Nucleus accumbens (tissue), 56 donors: ENCODE measurements at places on chromosomes 2 and 18.
A peak's percentile ranks its signal among the peaks of the same experiment; 100 is the strongest.

DNA sequence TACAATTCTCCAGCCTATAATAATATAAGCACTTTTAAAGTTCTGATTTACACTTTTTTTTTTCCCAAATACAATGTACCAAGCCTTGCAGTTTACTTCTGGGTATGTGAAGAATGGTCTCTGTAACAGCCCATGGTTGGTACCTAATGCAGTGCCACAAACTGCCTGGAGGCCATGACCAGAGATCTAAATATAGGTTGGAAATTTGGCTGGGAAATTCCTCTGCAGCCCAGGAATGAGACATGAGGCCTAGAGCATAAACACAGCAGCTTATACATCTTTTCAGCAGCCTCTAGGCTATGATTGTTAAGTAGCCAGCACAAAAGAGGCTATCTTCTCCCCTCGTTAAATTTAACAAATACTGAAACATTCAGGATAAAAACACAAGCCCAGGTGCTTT is 432.0 kb upstream of the FAM98A start:
- DNase-seq, result no peak

- DNase-seq, result no peak
These were observed 126.7 kb downstream of the GALNT3 start for GRCh38 chr2:165667375-165667774.

DNA sequence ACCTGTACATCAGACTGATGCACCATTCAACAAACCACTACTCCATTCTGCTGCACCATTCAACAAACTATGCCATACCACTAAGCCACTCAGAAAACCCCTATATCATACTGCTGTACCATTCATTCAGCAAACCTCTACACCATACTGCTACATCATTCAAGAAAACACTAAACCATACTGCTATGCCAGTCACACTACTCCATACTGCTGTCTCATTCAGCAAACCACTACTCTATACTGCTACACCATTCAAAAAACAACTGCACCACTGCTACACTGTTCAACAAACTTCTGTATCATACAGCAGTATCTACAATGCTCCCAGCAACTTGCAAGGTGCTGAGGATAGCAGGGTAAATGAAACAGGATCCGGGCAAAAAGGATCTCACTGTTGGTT is 12.9 kb upstream of the SLC1A4 start:
- no peak for DNase-seq

DNA sequence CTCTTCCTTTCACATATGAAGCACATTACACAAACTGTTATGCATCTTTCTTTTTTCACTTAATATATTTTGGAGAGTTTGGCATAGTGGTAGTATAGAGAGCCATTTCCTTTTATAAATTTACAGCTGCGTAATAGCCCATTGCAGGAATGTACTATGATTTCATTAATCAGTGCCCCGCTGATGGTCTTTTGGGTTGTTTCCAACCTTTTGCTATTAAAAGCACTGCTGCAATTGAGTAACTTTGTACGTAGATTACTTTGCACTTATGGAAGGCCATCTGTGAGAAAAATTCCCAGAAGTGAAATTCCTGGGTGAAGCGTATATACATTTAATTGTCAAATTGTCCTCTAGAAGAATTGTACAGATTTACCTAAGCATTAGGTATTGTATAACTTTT is 565.3 kb upstream of the ZNF804A start:
- no peak for DNase-seq

GRCh38 chr18:36329684-36330434 is 32.3 kb downstream of the FHOD3 start:
- DNase-seq, result no peak

GRCh38 chr2:197208841-197209240 is 101.7 kb downstream of the ANKRD44 start:
- DNase-seq, result no peak

DNA sequence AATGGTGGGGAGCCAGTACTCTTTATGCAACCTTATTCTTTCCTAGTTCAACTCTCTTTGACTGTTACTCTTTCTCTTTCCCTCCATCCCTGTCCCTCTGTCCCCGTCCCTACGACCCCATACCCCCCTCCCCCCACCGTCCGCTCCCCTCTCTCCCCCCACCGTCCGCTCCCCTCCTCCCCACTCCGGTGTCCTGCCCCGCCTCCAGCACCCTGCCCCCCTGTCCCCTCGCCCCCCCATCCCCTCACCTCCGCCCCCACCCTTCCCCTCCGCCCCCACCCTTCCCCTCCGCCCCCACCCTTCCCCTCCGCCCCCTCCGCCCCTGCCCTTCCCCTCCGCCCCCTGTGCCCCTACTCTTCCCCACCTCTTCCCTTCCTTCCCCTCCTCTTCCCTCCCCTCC is 128.4 kb downstream of the LPIN1 start:
- no peak for DNase-seq

- no peak for DNase-seq
These were observed 155.3 kb downstream of the PRKCE start for GRCh38 chr2:45806563-45807358.

DNA sequence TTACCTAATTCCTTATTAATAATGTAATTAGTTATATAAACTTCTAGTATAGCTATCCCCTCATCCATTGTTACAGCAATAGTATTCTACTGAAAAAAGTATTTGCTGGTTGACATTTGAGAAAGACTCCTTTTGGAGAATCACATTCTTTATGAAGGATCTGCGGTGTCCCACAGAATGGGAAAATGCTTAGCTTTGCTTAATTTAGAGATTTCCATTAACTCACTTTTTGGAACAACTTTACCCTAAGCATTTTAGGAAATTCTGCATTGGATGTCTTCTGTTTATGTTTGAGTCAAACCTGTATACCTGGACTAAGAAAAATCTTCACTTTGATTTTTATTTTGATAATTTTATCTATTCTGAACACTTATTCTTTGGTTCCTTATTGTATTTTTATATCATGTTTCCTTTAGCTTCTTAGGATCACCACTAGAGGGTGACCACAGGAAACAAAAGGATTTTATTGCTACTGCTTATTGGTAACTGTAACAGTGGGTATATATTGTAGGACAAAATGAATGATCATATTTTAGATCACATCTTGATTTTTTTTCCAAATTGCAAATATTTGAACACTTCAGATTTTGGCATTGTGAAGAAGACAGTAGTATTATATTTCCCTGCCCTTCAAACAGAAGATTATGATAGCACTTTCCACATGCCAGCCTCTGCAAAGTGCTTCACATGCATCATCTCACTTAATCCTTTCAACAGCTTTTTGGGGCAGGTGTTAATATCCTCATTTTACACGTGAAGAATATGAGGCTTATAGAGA is 79.6 kb downstream of the MIB1 start:
- DNase-seq, result no peak

- peak; percentile 7 for DNase-seq
These were observed 441.5 kb upstream of the POU3F3 start for GRCh38 chr2:104412384-104412783.

DNA sequence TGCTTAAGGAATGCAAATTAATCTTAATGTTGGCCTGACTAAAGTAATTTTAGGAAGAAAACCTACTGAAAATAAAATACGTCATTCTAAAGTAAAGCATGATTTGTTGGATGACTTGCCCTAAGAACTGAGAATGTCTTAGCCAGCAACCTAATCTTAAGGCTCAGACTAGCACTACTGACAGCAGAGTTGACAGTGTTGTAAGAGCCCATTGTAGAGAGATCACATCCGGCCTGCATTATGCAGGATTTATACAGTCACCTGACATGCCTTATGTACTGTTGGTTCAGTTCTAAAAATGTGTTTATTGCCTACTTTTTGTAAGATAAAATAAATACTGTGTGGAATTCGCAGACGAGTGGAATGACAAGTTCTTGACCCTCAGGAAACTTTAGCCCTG is 82.3 kb downstream of the TMEM185B start:
- no peak for DNase-seq

DNA sequence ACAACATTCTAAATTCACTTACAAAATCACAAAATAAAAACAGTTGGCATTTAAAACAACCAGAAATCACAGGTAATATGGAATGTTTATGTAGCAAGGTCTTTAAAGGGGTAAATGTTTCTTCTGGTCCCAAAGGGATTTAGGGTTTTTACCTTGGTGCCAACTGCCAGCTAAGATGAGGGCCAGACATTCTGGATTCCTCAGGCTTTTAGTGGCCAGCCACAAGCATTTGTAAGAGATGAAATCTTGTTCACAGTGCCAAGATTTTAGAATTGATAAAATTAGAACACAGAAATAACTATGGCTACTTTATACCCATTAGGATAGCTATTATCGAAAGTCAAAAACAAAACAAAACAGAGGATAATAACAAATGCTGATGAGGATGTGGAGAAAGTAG is 60.4 kb upstream of the CDKL4 start:
- no peak for DNase-seq

DNA sequence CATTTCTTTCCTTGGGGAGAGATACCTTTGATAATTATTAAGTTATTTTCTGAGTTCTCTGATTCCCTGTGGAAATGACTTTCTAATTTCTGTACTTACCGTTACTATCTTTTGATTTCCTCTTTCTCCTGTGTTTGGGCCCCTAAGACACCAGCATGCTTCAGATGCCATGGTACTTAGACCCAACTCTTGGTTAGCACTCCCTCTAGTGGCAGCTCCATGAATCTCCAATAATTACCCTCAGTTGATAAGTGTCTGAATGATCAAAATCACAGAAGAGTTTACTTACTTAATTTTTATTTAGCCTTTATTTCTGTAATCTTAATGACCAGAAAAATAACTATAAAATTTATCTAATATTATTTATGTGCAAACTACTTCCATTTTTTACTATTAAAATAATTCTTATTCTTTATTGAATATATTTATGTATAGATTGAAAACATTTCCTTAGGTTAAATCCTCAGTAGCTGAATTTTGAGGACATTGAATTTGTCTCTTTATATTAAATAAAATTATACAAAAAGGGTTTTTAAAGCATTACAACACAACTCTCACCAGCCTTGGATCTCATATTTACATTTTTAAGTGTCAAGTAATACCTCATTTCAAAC is 300.4 kb downstream of the KCNS3 start:
- no peak for DNase-seq

DNA sequence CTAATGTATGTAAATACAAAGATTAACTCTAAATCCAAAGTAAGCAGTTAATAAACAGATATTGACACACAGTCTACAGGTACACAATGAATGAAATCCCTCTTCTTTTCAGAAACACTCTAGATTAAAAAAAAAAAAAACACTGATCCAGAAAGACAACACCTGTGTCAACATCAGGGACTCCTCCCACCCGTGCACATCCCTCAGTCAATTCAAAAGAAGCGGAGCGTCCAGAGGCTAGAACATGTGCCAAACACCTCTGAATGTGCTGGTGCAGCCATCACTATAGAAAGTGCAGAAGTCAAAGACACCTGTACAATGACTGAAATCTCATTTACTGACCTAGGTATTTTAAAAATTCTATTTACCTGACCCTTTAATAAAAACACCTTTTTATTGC is 622.6 kb upstream of the ID2 start:
- no peak for DNase-seq

GRCh38 chr2:98346311-98347236 is at the start of gene CNGA3:
Gene CNGA3 (plus strand): TSS chr2:98346456. CDS start chr2:98369976, 23,520 bp downstream.
- no peak for DNase-seq

GRCh38 chr2:186533717-186534116 is 47.7 kb downstream of the ZC3H15 start:
- no peak for DNase-seq

GRCh38 chr18:74679006-74679678 is 81.5 kb downstream of the ZNF407 start:
- DNase-seq, result no peak

DNA sequence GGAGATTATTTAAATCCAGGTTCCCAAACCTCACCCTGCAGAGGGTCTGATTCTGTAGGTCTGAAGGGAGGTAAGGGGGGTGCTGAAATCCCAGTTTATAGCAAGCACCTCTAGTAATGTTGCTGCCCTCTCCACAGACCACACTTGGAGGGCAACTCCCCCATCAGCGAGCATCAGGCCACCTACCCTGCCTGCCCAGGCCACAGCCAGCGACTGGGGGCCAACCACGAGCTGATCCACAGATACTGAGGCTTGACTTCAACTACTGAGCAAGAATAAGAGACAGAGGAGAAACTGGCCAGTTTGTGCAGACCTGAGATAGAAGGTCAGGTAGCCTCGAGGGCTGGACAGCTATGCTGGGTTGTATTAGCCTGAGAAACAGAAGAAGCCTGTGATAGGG is 36.3 kb upstream of the LBH start:
- no peak for DNase-seq
